ENCODE measurements at places on chromosomes 7 and 10.

GRCh38 chr7:1204460-1205140 lies 28.1 kb upstream of the UNCX start:
- DNase-seq, result no peak

GRCh38 chr10:24900888-24901685 lies 51.3 kb downstream of the PRTFDC1 start:
- no peak for DNase-seq

DNA sequence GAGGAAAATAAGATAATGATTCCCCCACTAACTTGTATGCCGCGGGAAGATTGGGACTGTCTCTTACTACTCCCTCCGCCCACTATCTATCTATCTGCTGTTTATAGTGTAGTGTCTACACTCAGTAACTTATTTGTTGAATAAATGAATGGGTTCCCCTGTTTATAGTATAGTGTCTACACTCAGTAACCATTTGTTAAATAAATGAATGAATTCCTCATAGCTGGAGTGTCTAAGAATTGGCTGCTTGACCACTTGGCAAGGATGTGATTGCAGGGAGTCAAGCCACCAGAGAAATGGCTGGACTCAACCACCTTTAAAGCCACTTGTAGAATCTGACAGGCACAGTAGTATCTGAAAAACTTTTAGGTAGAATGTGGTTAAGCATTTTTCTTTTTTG lies 147.1 kb downstream of the TRIL start:
- DNase-seq, result no peak

- DNase-seq, result no peak
Observed at GRCh38 chr10:21700474-21700873, 166.4 kb downstream of the MLLT10 start.

- DNase-seq, result no peak
Observed at GRCh38 chr7:2512713-2513112, 6.9 kb upstream of the LFNG start.

GRCh38 chr7:91634485-91635177 lies 245.9 kb downstream of the MTERF1 start:
- no peak for DNase-seq

GRCh38 chr7:115491744-115492380 lies 538.7 kb downstream of the TFEC start:
- no peak for DNase-seq

- DNase-seq, result no peak
Observed at GRCh38 chr10:89250865-89251408, 638 bp downstream of the LIPA start.

DNA sequence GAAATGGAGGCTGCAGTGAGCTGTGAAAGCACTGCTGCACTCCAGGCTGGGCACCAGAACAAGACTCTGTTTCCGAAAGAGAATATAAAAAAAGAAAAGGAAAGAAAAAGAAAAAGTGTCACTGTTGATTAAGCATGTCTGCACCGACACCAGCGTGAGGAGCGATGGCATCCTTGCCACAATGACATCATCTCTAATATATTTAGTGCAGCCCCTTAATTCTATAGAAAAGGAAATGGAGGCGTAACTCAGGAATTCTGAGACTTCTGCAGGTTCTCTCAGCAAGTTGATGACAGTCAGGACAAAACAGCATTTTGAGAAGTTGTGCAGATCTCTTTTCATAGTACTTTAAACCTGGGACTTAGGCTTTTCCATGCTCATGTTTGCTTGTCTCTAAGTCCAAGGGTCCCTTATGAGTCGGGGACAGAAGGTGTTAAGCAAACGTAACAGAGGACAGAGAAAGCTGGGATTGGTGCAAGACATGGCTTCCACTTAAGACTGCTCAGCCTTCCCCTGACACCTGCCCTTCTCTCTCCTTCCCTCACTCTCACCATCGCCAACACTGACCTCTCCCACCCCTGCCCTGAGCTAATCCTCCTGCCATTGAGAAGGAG lies 16.9 kb upstream of the ANKRD1 start:
- no peak for DNase-seq

DNA sequence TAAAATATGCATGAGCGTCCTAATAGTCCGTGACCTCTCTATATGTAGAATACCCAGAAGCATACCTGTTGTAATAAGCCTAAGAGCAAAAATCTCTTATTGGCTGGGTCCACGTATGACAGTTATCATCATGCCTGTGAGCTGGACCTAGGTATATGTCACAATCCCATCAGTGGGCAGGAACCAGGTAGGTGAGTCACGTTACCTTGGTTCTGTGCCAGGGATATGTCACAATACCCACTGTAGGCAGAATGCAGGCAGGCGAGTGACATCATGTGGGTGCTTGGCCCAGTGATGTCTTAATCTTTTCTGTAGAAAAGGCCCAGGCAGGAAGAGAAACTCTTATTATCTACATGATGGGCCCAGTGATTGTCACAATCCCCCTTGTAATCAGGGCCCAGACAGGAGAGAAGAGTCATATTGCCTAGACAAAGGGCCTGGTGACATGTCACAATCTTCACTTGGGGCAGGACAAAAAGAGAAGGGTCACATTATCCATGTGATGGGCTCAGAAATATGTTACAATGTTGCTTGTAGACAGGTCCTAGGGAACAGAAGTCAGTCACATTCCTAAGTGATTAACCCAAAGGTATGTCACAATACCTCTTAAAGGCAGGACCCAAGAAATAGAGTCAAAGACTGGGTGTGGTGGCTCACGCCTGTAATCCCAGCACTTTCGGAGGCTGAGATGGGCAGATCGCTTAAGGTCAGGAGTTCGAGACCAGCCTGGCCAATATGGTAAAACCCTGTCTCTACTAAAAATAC lies 12.9 kb upstream of the ZNF736 start:
- DNase-seq, result no peak

DNA sequence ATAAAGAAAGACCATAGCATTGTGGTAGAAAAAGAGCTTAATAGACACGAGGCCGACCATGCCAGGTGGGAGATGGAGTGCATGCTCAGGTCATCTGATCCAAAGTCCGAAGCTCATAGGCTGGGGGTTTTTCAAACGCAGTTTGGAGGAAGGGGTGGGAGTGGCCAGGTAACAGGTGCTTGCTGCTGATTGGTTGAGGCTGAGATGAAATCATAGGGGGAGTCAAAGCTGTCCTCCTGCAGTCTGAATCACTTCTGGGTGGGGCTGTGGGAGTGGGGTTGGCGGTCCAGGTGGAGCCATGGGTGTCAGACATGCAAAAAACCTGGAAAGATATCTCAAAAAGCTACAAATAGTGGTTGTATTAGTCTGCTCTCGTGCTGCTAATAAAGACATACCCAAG lies 2.8 kb upstream of the ERCC6 start:
- DNase-seq, result no peak

- no peak for DNase-seq
Observed at GRCh38 chr7:70316745-70317144, 718.5 kb downstream of the AUTS2 start.

DNA sequence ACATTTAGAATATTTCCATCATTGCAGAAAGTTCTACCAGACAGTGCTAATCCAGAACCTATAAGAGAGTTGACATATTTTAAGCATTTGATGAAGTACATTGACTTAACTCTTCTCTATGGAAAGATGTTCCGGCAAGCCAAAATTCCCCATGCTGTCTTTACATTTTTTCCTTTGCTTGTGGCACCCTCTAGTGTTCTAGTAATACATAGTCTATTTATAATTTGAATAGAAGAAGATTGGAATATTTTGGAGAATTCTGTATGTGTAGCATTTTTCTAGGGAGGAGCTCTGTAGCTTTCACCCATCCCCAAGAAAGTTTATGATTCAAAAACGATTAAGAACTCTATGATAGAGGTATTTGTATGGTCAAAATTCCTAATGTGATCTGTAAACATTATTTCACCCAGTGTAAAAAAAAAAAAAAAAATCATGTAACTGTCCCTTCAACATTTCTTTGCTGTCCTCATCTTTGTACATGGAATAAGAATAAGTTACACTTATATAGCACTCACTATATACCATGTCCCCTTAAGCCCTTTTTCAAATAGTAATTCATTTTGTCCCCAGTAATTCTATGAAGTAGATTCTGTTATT lies 33.2 kb downstream of the NRF1 start:
- no peak for DNase-seq

- no peak for DNase-seq
Observed at GRCh38 chr7:91636129-91636724, 244.3 kb downstream of the MTERF1 start.

DNA sequence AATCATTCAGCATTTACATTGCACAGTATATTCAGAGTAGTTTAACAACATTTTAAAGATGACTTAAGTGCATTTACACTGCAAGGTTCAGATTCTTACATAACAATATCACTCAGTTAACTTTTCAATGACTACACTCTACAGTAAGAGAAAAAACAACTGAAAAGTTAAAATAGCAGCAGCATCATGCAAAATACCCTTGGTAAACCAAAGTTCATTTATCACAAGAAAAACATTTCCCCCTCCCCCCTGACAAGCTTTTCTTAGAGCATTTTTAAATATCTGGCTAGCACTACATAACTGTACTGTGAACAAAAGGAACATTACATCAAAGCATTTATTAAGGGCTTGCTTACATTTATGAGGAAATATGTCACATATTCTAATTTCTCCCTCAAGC lies 179.5 kb upstream of the HGF start:
- DNase-seq, result no peak

- no peak for DNase-seq
Observed at GRCh38 chr7:87173471-87173870, 21.2 kb downstream of the DMTF1 start.

GRCh38 chr10:36182179-36182566 lies 540.1 kb upstream of the FZD8 start:
- no peak for DNase-seq

- DNase-seq, result no peak
Observed at GRCh38 chr7:132696332-132696731, 120.1 kb upstream of the PLXNA4 start.

- no peak for DNase-seq
Observed at GRCh38 chr7:55565681-55566080, 6.6 kb downstream of the VOPP1 start.

DNA sequence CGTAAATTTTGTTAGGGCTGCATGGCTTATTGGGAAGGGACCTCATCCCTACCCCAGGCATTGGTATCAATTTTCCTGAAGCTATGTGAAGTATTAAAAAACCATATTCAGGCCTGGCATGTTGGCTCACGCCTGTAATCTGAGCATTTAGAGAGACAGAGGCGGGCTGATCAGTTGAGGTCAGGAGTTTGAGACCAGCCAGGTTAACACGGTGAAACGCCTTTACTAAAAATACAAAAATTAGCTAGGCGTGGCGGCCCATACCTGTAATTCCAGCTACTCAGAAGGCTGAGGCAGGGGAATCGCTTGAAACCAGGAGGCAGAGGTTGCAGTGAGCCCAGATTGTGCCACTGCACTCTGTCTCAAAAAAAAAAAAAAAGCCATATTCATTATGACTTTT lies 7.1 kb downstream of the TASOR2 start:
- DNase-seq, result no peak

DNA sequence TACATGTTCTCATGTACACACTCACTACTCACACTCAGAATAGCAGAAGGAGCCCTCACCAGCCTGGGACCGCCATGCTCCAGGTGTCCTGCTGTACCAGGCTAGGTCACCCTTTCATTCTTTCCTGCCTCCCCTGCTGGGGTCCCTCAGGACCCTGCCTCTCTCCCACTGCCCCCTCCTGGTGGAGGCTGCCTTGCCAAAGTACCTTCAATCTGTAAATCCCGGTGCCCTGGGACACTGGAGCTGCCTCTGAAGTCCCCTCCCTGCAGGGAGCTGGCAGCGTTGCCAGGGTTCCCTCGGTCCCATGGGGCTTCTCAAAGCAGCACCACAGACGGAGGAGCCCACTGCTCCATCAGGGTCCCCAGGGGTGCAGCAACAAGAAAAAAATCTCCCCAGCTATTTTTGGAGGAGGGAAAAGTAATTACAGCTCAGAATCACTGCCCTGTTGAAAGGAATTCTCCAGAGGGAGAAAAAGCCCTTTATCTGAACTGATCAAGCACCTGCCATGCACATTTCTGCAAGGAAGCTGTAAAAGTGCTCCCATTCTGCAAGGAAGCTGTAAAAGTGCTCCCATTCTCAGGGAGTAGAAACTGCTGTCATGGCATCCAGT lies 259.9 kb downstream of the PTPRN2 start:
- no peak for DNase-seq

DNA sequence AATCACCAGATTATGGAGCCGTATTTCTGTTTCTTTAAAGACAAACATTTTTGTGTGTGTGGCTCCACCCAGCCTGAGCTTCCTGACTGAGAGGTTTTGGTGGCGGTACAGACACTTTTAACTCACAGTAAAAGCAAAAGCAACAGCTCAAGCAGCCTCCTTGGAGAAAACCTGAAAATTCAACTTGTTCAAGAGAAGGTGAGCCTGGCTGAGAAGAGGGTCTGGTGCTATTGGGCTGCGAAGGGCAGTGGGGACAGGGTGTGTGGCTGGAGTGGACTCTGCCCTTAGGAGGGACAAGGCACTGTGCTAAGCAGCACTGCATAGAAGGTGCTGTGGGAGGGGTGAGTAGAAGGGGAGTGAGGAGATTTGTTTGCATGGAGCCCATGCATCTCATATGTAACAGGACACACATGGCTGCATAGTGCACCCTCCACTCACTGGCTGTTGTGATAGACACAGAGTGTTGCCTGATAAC lies at the start of gene GIMAP7:
GIMAP7 (plus strand) TSS at position 125 of the 475 bp plus-strand sequence. CDS start 5,103 bp downstream, outside the sequence.
- peak; percentile 30 for DNase-seq

DNA sequence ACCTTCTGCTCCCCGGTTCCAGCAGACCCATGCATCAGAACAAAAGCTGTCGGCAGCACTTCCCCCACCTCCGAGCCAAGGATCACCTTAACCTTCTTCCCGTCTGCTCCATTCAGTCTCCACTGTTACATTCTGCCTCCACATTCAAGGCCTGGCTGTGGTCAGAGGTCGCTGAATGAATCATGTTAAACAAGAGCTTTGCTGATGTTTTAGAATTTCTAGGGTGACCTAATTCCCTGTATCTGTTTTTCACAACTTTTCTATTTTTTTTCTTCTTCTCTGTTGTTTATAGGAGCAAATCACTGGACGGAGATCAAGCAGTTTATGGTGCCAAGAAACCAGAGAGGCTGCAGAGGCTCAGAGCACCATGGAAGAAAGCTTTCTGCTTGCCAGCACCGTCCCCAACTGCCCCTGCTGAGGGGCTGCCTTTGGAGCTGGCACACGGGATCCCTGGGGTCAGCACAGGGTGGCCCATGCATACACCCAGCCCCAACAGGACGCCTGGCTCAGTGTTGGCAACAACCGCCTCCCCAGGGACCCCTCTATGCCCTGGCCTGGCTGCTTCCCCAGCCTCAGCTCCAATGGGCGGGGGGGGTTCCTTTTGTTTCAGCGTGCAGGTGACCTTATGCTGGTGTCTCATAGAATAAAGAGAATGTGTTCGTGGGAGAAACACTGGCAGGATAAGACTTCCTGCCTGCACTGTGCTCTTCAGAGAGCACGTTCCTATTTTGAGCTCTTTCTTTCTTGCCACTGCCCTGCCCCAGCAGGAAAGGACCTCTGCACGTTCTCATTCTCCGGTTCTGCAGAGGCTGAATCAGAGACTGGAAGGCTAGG lies 182.7 kb upstream of the LYZL2 start:
- no peak for DNase-seq

GRCh38 chr10:130388746-130389145 lies 252.6 kb downstream of the GLRX3 start:
- no peak for DNase-seq

- no peak for DNase-seq
Observed at GRCh38 chr10:4819067-4819466, 6.9 kb upstream of the AKR1E2 start.

- no peak for DNase-seq
Observed at GRCh38 chr7:20906801-20907453, 120.2 kb upstream of the SP8 start.

- no peak for DNase-seq
Observed at GRCh38 chr10:122407375-122408125, 33.0 kb downstream of the PLEKHA1 start.

Data from activated CD4-positive, CD25-positive, alpha-beta regulatory T cell (primary cell).